ENCODE measurements at places on chromosomes 5 and 9.

- DNase-seq: no peak
Measured at GRCh38 chr9:87464110-87464991, 33.3 kb upstream of the DAPK1 start.

DNA sequence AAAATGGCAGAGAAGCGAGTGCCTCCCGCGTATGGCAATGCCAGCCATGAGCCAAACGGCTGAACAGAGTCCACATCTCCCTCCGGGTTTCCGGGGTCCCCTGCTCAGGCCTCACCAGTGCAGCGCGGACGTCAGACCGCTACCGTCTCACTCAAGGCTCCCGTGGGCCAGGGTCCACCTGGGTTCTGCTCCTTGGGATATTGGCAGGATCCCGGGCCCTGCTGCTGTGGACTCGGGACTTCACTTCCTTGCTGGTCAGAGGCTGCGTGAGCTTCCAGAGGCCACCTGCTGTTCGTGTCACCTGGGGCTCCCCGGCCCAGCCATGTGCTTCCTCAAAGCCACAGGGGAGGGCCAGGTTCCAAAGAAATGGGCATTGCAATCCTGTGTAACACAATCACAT lies 38.4 kb upstream of the CLPTM1L start:
- no peak for DNase-seq

DNA sequence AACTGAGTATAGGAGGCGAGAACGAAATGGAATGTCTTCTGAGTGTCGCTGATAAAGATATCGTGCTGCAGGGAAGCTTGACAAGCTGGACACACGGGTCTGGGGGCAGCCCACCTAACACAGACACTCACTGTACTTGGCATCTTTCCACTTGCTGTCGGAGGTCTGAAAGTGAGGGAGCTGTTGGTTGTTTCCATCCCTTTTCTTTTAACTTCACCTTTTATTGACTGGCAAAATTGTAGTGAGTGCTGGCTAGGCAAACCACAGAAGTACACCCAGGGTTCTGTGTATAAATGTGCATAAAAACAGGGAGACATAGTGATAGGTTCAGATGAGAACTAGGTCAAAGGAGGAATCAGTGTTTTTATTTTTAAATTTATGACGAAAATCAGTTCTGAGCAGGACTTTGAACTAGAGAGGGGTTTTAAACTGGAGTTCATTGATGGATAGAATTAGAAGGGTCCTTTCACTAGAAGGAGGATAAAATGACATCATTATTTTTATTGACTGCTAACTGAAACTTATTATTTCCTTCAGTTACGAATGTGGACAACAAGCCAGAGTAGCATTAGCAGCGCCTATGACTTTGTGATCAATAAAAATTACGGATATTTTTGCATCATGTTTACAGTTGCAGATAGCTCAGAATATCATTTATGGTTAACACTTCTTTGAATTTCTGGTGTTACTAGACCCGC lies 817 bp downstream of the GAPVD1 start:
- DNase-seq: no peak

- DNase-seq: no peak
Measured at GRCh38 chr5:173574983-173575382, 41.5 kb downstream of the BOD1 start.

DNA sequence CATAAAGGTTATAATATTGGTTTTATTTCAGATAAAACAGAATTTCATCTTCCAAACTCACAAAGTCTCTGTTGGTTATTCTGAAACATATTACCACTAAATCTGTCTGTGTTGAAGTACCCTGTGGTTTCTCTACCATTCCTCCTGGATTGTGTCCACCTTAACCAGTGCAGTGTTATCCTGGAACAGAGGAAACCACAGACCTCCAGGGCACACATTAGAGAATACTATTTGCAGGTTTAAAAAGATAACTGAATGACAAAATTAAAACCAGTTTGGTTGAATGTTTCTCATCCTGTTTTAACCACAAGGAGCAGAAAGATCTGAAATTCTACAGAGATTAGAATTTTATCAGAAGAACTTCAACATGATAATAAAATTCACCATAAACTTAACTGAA lies 251.8 kb downstream of the CWC27 start:
- no peak for DNase-seq

DNA sequence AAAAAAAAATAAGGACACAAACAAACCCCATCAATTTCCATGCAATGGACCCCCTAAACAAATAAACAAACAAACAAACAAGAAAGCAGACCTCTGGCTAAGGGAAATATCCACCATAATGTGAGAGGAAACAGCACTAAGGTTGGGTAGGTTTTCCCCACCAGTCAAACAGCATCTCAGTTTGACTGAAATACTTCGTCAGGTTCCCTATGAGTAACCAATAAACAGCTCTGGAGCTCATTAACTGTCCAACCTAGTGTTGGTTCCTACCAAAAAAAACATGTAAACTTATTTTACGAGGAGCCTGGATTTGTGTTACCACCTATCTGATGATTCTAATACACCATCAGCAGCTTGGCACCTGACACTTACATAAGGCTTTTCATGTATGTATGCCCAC lies 198.5 kb upstream of the TARS1 start:
- DNase-seq: no peak

DNA sequence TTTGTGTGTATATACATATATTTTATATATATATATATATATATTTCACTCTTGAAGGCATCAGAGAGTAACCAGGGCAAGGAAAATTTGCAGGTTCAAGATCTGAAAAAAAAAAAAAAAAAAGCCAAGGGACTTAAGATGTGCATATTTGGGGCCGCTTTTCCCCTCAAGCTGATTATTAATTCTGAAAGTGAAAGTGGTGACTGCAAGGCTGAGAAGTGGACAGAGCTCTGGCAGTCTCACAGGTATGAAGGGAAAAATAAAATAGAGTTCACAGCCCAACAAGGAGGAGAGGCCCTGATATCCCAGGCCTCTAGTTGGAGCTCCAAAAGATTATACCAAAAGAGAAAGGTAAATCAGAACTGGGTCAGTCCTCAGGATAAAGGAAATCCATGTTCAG lies 234.4 kb upstream of the GAS1 start:
- DNase-seq: no peak

- peak; percentile 40 for DNase-seq
Measured at GRCh38 chr5:83503662-83504061, 32.1 kb downstream of the VCAN start.

GRCh38 chr5:32707418-32707997 lies 3.6 kb upstream of the NPR3 start:
- DNase-seq: no peak

- DNase-seq: no peak
Measured at GRCh38 chr5:174872271-174872670, 147.9 kb downstream of the MSX2 start.

GRCh38 chr5:126097876-126098275 lies 325.3 kb upstream of the GRAMD2B start:
- no peak for DNase-seq

- DNase-seq: no peak
Measured at GRCh38 chr9:137660144-137660543, 41.3 kb downstream of the EHMT1 start.

DNA sequence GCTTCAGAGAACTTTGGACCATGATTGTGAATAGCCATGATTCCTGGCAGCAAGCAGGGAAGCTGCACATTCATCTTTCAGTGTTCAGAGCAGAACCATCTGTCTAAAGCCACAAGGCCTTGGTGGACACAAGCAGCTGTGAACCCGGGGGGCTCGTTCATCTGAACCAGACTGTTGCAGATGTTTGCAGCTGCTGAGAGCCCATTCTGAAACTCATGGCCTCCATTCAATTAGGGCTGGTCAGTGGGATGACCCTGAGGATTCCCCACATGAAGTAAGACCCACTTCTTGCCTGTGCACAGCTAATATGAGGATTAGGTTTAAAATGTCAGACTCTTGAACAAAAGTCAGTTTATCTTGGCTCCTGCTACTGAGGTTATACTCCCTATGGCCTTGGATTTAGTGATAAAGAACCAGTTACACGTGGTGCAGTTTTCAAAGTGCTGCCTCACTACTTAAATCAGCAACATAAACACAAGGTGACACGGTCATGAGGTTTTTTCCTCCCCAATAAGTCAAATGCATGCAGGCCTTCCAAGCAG lies 109.8 kb upstream of the IFNK start:
- DNase-seq: no peak

GRCh38 chr5:131264451-131265099 lies 722 bp downstream of the CDC42SE2 start:
- no peak for DNase-seq

DNA sequence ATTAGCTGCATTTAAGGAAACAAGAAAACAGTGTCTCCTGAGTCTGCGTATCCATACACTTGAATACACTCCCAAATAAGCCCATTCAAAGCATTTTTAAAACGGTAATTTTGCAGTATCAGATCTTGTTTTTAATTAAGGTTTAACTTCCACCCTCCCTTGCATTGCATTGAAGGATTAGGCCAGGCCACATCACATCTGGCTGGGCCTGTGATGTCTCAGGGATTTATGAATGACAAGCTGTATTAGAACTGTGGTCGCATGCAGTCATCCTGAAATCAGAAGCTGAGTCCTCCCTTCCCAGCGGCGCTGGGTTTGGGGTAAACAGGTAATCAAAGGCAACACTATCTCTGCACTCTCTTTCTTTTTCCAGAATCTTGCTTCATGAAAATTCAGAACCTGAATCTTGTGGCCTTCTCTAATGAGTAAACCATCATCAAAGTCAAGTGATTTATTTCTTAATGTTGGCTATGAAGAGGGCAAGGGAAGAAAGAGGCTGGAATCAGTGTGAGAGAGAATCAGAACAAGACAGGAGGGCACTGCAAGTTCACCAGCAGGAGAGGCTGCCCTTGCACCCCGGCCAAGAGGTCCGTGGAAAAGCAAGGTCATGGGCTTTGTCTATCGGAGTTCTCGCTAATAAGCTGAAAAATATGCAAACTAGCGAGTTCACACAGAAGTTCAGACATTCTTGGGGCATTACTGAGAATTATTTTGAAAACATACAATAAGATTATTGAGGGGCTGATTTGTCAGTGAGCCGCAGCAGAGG lies 80.0 kb upstream of the ZSWIM6 start:
- DNase-seq: no peak

DNA sequence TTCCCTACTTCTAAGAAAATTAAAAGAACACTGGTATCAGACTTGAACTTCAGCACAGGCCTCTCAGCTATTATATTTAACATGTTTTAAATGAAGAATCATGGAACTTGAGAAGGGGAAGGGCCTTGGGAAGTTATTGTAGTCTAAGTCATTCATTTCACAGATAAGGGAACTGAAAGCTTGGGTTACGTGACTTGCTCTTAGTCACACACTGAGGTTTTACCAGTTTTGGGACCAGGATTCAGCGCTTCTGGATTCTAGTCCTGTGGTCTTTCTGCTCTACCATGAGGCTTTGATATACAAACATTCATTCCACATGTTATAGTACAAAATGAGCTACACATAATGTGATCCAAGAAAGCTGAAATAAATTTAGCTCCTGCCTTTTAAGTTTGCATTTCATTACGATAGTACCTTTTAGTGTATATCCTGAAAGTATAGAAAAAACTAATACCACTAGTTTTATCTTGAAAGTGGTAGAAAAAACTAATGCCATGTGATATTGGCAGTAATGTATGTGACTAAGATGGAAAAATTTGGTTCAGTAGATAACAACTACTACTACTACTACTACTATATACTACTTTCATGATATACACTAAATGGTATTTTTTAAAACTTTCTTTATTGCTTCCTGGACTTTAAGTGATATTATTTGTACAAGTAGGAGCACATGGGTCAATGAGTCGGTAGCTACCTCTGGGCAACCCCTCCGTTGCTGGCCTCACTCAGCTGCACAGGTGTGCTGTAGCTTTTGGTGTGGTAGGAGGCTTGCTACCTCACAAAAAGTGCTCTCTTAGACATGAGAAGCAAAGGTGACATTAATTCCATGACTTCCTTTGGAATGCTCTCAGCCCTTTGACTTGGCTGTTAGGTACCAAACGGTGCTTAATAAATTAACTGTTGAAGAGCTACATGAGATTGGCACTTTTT lies 40.7 kb downstream of the F2RL2 start:
- no peak for DNase-seq

DNA sequence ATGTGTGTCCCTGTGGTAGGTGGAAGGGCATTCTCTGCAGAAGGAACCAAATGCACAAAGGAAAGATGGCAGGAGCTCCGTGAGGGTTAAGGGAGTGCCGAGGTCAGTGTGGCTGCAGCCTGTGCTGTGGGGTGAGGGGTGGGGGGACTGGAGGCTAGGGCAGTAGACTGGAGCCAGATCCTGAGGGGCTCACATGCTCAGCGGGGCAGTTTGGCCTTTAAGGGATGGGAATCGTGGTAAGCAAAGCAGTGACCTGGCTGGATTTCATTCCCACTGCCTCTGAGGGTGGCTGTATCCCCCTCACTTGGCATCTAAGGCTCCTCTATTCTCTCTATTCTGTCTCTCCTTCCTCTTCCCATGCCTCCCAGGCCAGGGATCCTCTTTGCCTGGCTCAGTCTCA lies 15.6 kb downstream of the PITX1 start:
- no peak for DNase-seq

- no peak for DNase-seq
Measured at GRCh38 chr9:125444956-125445506, 183.4 kb downstream of the GAPVD1 start.

GRCh38 chr5:37248970-37249814 lies at the start of gene CPLANE1:
CPLANE1 (minus strand) TSS chr5:37249376; CDS start chr5:37247698, 1,678 bp downstream.
- peak; percentile 15 for DNase-seq

DNA sequence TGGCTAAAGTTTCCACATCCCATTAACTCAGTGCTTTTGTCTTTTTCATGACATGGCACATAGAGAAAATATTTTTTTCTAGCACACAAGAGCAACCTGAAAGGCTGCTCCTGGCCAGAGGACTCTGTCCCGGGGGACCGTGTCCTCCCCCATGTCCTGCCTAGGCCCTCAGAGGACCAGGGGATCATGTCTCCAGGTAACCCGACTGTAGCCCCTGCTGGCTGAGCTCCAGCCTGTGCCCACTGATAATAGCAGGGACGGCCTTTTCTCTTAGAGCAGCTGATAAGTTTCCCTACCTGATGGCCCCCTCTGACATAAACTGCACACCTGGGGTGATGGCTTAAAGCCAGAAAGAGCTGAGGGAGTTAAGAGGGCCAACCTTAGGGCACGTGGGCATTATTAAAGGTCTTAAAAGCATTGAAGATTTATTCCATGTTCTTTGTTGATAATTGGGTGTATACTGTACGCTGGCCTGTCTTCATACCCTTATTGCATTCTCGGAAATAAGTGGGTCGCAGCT lies 5.9 kb downstream of the HDHD3 start:
- DNase-seq: no peak

- DNase-seq: no peak
Measured at GRCh38 chr9:133855802-133856521, 117.8 kb upstream of the SARDH start.

DNA sequence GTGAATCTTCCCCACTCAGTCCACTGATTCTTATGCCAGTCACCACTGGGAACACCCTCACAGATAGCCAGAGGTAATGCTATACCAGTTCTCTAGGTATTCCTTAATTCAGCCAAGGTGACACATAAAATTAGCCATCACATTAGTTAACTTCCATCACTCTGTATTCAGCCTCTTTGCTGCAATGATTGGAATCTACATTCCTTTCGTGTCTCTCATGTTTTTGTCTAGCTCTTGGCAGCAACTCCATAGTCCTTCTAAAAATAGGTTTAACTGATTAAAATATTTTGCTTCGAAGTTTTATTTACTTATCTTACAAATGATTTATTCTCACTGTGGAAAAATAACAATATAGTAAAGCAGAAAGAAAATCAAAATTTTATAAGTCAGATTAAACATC lies 19.6 kb upstream of the RNF20 start:
- no peak for DNase-seq

Measured in NCI-H1436 treated with DMSO at 0.1 percent for 48 hours (cell line).